ENCODE measurements at places on chromosomes 7 and 10.

DNA sequence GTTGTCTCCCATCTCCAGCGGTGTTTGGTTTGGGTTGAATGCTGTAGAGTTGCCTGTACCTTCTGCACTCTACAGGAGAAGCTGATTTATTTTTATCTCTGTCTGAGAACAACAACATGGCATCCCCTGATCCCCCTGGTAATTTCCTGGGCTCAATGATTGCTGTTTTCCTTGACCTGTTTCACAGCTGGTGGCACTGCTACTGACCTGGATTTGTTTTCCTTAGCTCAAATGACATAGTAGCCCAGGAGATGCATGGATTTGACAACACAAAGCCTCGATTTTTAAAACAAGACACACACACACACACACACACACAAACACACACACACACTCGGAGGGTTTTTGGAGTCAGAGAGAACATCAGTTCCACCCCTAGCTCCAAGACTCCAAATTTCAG, 301.6 kb downstream of the NRG3 start:
- no peak for DNase-seq

DNA sequence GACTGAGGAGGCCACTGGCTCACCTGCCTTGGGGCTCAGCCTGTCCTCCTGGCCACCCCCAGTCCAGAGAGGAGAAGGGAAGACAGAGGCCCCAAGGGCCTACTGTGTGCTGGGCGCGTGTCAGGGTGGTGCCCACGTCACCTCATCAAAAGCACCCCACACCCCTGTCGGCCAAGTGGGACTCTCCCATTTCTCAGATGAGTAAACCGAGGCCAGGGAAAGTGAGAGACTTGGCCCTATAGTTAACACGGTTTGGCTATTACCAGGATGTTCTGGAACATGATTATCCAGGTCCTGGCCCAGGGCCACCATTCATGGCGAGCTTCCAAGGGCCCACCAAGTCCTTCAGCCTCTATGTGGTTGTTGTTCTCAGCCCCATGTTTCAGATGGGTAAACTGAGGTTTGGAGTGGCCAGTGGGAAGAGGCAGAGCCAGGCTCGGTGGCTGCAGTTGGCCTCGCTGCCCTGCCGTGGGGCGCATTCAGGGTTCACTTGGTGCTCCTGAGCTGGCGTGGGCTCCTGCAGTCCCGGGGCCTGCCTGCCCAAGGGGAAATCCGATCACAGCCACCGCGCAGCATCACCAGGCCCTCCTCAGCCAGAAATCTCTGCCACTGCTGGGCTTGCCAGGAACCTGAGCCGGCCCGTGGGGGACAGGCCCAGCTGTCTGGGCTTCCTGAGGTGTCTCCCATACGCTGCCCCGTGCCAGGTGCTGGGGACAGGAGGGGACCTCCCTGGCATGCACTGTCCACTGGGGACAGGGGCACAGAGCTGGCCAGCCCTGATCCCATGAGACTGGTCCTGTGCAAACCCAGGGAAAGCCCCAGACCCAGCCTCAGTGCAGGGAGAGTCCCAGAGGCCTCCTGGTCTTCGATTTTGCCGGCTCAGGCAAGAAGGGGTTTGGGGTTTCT, 117.7 kb upstream of the TNRC18 start:
- no peak for DNase-seq

GRCh38 chr10:93098816-93099215, 25.1 kb downstream of the CYP26A1 start:
- no peak for DNase-seq

- DNase-seq = no peak
Measured at GRCh38 chr7:149469806-149470205, 8.9 kb upstream of the ZNF777 start.

DNA sequence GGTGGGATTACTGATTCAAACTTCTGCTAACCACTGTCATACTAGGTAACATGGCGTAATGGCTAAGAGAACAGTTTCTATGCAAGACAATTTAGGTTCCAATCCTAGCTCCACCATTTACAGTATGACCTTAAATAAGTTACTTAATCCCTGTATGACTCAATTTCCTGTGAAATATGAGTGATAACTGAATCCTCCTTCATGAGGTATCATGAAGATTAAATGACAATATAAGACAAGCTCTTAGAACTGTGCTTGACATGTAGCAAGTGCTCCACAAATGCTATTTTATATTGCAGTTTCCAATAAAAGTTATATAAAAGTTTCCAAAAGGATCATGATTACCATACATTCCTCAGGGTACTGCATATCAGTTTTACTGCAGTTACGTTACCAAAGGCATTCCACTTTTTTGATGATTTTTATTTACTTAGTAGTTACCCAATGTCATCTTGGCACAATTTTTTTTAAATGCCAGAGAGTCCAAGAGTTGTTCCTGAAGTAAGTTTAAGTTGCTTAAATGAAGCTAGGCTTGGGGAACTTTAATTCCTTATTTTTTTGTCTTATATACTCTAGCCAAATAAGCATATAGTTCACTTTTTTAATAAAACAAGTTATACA, 7.1 kb downstream of the DOCK4 start:
- DNase-seq = no peak

DNA sequence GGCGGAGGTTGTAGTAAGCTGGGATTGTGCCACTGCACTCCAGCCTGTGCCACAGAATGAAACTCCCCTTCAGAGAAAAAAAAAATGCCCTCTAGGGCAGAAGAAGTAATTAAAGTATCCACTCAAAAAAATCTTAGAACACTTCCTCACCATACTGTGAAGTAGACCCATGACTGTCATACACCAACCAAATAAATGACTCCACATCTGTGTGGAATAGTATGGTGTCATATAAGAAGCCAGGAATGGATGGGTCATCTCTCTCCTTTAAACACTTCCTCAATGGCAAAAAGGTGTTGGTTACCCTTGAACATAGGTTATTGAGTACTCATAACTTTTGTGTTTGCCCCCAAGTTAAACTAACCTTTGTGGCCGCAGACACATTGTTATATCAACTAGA, 48.1 kb upstream of the PCGF5 start:
- DNase-seq = no peak

- no peak for DNase-seq
Measured at GRCh38 chr7:93165447-93165846, 17.3 kb upstream of the SAMD9L start.

- no peak for DNase-seq
Measured at GRCh38 chr10:121281576-121281975, 316.7 kb downstream of the FGFR2 start.

DNA sequence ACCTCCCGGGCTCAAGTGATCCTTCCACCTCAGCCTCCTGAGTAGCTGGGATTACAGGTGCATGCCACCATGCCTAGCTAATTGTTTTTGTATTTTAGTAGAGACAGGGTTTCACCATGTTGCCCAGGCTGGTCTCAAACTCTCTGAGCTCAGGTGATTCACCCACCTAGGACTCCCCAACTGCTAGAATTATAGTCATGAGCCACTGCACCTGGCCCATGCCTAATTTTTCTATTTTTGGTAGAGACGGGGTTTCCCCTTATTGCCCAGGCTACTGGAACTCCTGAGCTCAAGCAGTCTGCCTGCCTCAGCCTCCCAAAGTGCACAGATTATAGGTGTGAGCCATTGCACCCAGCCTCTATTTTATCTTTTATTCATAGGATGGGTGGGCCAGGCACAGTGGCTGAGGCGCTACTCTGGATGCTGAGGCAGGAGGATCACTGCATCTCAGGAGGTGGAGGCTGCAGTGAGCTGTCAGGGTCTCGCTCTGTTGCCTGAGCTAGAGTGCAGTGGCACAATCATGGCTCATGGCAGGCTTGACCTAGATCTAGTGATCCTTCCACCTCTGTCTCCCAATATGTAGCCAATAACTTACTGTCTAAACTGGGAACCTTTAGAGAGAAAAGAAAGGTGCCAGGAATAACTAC, 31.3 kb upstream of the STOX1 start:
- no peak for DNase-seq

- no peak for DNase-seq
Measured at GRCh38 chr10:70785190-70785589, at the start of gene TBATA. Gene TBATA (minus strand): TSS chr10:70785377. CDS start chr10:70783379, 1,998 bp downstream.

- DNase-seq = no peak
Measured at GRCh38 chr7:44580945-44581878, 819 bp downstream of the TMED4 start.

DNA sequence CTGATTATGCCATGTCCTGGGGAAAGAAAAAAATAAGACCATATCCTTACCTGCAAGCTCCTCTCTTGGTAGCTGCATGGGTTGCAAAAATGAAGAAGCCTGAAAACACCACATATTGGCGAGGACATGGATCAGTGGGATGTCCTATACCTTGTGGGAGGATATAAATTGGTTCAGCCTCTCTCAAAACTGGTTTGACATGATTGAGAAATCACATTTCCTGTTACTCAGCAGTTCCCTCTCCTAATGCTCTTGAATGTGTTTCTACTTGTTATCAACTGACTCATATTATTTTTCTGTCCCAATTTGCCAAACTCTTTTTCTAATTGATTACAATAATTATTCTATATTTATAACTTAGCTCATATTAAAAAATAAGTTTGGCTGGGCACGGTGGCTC, 380.2 kb downstream of the EXOC4 start:
- no peak for DNase-seq

- no peak for DNase-seq
Measured at GRCh38 chr10:73581918-73582317, 9.2 kb downstream of the USP54 start.

GRCh38 chr7:1586126-1586826, 16.4 kb upstream of the PSMG3 start:
- DNase-seq = no peak

DNA sequence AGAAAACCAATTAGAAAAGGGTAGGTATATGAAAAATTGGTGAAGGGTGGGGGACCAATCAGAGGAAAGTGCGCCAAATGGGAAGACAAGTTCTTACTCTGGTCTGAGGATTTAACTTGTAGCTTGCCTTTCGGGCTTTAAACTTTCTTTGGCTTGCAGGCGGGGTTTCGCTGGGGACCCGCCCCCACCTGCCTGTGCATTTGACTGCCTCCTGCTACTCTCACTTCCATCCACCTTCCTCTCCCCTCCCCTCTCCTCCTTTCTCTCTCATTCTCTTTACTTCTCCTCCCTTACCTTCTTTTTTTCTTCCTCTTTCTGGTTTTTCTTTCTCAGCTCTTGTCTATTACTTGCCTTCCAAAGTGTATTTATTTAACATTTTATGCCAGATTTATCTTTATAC, 278.8 kb downstream of the DNAJB9 start:
- no peak for DNase-seq

GRCh38 chr7:67523713-67524112, 527.1 kb downstream of the TYW1 start:
- DNase-seq = no peak

GRCh38 chr7:127154958-127155357, 97.8 kb downstream of the GRM8 start:
- DNase-seq = no peak

GRCh38 chr7:23907012-23907411, 197.0 kb downstream of the STK31 start:
- DNase-seq = no peak

All from iPS DF 6.9 (cell line).